ENCODE measurements at places on chromosomes 1 and 21.

DNA sequence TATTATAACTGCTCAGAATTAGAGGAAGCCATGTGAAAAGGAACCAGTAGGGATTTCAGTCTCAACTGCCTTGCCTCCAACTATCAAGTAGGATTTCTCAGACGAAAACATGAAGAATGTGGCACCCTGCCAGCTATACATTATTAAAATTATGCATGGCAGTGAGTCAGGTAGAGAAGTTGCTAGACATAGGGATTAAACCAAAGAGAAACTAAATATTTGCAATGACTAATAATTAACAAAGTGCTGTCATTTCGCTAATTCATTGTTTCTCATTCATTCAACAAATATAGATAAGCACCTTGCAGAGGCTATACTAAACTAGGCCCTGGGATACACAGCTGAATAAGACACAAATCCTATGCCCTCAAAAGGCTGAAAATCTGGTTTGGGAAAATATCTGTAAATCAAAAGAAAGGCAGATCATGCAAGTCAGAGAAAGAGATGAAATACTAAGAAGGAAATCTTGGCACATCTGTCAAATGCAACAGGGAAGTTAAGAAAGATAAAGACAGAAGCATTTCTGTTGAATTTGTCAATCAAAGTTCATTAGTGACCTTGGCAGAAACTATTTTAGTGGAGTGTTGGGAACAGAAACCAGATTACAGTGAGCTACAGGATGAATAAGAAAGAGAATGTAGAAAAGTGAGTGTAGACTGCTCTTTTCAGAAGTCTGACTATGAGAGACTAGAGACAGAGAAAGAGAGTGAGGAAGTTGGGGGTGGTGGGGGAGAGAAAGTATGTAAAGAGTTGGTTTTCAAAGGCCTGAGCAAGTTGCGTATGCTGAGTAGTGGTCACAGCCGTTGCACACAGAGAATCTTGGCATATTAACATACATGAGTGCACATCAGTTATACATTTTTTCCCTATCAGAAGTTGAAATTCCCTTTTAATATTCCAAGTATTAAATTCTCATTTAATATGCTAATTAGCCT lies 14.7 kb upstream of the NBPF11 start:
- DNase-seq: no peak

GRCh38 chr1:4021136-4021973 lies 121.3 kb upstream of the C1orf174 start:
- no peak for DNase-seq

DNA sequence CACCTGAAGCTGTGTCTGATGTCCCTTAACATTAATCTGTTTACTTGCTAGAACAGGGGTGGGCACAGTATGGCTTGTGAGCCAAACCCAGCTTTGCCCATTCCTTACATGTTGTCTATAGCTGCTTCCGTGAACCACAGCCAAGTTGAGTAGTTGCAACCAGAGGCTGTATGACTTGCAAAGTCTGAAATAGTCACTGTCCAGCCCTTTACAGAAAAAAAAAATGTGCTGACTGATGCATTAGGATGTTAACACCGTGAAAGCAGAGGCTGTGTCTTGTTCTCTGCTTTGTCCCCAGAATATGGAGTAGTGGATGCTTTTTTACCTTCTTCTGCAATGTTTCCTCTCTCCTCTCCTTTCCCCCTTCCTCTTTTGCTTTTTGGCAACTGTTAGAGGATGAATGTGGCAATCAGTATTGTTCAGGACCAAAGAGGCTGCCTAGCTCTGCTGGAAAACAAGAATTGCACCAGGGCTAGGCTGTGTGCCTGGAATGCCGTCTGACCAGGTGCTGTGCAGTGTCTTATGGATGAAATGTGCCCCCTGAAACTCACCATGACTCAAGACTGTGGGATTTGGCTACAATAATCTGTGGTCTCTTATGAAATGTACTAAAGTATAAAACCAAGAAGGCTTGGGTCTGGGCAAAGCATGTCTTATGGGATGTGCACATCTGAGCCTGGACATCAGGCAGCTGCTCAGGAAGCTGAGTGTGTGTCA lies 79.6 kb upstream of the GCLM start:
- no peak for DNase-seq

DNA sequence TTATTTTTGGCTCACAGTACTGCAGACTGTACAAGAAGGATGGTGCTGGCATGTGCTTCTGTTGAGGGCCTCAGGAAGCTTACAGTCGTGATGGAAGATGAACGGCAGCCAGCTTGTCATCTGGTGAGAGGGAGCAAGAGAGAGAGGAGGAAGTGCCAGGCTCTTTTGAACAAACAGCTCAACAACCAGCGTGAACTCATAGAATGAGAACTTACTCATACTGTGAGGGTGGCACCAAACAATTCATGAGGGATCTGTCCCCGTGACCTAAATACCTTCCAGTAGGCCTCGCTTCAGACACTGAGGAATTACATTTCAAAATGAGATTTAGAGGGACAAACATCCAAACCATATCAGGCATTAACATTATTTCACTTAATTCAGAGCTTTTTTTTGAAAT lies 84.7 kb downstream of the PKN2 start:
- DNase-seq: no peak

- peak; percentile 29 for DNase-seq
Observed at GRCh38 chr1:52365071-52365745, 797 bp downstream of the CC2D1B start.

DNA sequence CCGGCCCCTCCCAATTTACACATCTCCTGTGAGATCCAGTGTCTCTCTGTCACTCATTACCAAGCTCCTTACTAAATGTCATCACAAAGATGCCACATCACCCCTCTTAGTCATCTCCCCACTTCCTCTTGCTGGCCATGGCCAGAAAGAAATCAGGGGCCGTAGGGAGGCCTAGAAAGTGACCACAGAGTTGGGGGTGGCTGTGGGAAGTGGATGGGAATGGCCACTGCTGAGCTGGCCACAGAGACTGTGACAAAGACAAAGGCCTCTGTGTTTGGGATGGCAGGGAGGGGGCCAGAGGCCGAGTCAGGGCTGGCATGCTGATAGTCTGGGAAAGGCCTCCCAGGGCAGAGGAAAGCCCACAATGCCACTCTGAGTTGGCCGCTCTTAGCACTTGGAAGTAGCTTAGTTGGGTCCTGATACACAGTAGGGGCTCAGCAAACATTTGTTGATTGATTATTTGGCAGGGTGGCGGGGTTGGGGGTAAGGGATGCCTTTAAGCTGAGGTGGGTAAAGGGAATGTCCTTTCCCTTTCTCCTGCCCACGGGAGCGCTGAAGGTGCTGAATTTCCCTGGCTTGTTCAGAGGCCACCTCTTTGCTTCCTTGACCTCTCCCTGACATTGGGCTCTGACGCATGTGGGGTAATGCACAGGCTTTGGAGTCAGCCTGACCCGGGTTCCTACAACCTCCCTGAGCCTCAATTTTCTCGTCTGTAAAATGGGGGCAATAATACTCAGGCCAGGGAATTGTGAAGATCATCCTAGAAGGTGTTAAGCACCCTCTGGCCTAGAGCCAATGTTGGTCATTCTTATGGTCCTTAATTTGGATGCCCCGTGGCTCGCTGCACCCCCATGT lies 13.2 kb downstream of the NAV1 start:
- DNase-seq: no peak

GRCh38 chr1:192448026-192448578 lies 127.5 kb upstream of the RGS1 start:
- no peak for DNase-seq

- DNase-seq: no peak
Observed at GRCh38 chr1:239739919-239740318, 351.8 kb upstream of the FMN2 start.

DNA sequence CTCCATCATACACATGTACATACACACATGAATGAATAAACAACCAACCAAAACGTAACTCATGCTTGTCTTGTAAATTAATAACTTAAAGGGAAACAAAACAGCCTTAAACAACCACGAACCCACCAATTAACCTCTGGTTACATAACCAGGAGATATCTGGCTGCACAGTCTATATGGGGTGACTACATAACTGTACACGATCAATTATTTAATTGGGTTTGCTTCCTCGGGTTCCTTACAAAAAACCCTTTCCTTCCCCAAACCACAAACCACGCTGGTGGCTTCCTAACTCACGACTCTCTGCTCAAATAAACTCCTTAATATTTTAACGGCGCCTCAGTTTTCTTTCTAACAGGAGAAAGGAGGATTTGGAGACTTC lies 744 bp downstream of the ZNF670 start:
- no peak for DNase-seq
